ENCODE measurements at places on chromosomes 13 and 19.
A peak's percentile ranks its signal among the peaks of the same experiment; 100 is the strongest.

DNA sequence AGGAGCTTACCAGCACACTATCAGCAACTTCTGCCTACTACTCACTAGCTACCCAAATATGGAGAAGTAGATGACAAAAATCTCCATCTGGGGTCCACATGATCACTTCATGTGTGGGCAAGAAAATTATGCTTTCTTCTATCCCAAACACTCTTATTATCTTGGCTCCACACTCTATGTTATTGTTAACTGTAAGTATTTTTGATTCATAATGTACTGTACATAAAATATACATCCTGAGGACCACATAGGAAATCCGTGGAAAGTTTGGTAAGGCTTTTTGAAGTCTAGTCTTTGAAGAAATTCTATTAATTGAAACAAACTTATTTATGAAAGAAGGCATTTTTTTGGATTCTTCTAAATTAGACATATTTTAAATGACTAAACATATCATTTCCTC is 378.8 kb downstream of the DACH1 start:
- no peak for DNase-seq

GRCh38 chr19:34222386-34222785 is 32.0 kb upstream of the GARRE1 start:
- DNase-seq, result no peak

DNA sequence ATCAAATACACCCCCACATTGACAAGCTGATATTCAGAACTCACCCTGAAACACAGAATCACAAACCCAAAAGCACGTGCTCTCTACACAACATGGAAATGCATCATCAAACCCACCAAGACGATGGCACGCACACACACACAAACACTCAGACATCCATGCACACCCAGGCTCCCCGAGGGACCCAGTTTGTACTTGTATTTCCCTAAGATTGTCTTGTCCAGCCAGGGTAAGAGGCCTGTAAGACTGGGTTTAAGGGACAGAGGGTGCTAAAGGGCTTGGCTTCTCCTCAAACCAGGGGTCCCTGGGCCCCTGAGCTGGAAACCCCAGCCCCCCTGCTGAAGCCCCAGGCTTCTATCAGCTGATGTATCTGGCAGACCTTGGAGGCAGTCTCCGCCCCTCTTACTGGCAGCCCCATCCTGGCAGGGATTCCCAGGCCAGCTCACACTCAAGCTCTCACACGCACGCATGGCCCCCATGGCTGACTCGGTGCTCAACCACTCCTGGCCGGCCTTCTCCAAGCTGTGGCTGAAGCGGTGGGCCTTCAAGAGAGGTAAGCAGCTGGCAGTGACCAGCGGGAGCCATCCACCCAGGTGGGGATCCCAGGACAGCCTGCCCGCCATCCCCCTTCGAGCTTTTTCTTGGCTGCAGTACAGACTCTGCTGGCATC is 6.5 kb downstream of the ARHGEF18 start:
- no peak for DNase-seq

GRCh38 chr13:28136916-28137315 is 1.4 kb upstream of the PAN3 start:
- DNase-seq, result no peak

- DNase-seq, result no peak
These were observed 381.2 kb downstream of the ITGBL1 start for GRCh38 chr13:101833671-101834070.

- no peak for DNase-seq
These were observed 3.0 kb downstream of the TM6SF2 start for GRCh38 chr19:19269952-19270694.

DNA sequence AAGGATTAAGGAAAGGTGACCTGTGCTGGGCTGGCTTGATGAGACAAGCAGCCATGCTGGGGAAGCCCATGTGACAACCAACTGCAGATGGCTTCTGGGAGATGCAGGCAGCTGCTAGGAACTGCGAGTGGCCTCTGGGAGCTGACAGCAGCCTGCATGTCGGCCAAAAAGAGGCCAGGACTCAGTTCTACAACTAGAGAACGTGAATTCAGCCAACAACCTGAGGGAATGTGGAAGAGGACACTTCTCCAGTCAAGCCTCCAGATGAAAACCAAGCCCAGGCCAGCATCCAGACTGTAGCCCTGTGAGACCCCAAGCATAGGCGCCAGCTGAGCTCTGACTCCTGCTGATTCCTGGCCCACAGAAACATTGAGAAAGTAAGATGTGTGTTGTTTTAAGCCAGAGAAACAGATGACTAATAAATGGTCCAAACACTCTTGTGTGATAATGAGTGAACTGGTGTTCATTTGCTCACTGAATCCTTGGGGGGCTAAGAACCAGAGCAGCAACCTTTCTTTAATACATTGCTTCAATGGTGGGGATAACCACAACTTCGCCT is 45.0 kb downstream of the SLC7A1 start:
- no peak for DNase-seq

DNA sequence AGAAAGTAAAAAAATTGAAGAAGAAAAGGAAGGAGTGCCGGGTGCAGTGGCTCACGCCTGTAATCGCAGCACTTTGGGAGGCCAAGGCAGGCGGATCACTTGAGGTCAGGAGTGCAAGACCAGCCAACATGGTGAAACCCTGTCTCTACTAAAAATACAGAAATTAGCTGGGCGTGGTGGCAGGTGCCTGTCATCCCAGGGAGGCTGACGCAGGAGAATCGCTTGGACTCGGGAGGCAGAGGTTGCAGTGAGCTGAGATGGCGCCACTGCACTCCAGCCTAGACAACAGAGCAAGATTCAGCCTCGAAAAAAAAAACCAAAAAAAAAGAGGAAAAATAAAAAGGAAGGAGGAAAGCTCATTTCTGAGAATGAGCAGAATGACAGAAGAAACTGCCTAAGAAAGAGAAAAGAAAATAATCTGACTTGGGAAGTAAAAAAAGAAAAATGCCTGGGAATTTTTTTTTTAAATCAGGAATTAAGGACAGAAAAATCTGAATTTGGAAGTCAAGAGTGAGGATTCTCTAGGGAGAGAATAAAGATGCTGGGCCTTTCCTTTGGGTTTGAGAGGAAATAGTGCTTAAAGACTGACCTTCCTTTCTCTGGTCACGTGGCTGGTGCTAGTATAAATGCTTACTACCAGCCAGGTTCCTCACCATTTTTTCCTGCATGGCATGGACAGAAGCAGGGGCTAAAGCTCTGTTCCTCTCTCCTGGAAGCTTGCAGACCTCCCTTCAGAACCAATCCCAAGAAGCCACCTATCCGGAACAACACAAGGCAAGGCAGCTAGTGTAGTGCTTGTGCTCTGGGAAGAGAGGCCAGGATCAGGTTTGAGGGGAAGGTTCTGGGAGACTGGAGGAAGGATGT is at the start of gene FFAR2:
FFAR2 (plus strand) TSS at position 652 of the 864 bp plus-strand sequence. CDS start 1,458 bp downstream, outside the sequence.
- no peak for DNase-seq

GRCh38 chr19:588093-588740 is 1.5 kb upstream of the HCN2 start:
- peak; percentile 75 for DNase-seq

DNA sequence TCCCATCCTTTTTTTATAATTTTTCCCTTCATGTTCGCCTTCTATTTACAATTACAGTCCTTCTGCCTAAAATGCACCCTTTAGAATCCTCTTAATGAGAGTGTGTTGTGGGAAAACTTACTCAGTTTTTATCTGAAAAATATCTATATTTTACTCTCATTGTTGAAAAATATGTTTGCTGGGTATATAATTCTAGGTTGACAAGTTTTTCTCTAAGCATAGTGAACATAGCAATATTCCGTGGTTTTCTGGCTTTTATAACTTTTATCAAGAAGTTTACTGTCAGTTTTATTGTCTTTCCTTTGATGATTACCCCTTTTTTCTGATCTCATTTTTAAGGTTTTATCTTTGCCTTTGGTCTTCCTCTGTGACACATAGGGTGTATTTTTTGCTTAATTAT is 57.3 kb downstream of the UQCRFS1 start:
- no peak for DNase-seq

- DNase-seq, result no peak
These were observed 1191.4 kb downstream of the UQCRFS1 start for GRCh38 chr19:28021259-28022185.

All from activated naive CD4-positive, alpha-beta T cell treated with anti-CD3 and anti-CD28 coated beads, Interleukin-2, amount 50 U/mL, for 72 hours (primary cell).